Osteoblast (primary cell): ENCODE measurements at places on chromosomes 12 and 14. TPM values are rescaled to one million over a fixed set of nuclear protein-coding genes. Genes with fewer than 3 reads are reported as not detected.

DNA sequence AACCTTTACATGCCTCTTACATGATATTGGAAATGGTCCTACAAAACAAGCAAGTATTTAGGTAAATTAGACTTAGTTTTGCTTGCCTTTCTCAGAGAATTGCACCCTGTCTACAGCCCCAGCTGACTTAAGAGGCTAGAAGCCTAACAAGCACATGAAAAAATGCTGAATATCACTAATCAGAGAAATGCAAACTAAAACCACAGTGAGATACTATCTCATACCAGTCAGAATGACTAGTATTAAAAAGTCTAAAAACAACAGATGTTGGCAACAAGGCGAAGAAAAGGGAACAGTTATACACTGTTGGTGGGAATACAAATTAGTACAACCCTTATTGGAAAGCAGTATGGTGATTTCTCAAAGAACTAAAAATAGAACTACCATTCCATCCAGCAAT lies 103.8 kb downstream of the EGLN3 start:
- no peak for DNase-seq

DNA sequence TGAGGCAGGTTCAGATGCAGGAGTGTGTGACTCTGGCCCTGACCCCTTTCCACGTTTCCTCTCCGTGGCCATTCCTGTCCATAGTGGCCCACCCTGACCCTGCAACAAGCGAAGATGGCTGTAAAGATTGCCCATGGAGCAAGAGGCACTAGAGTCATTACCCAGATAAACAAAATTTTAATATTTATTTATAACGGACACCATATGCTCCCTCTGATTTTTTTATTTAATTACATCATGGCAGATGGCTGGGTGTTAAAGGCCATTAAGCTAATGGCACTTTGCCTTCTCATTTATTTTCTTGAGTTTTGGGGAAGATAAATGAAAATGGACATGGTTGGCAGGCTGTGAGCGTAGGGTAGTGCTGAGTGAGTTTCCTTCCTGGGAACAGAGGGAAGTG lies 58.7 kb downstream of the WSCD2 start:
- DNase-seq: no peak

Gene COCH
- total RNA-seq: 0.29 and 1.1 TPM in 2 replicates

Gene GNB3
- total RNA-seq: 1.4 and 2.7 TPM in 2 replicates
